ENCODE measurements at places on chromosomes 16 and 17.
A peak's percentile ranks its signal among the peaks of the same experiment; 100 is the strongest.

- no peak for DNase-seq
Observed at GRCh38 chr17:46071796-46072195, 72.7 kb downstream of the STH start.

DNA sequence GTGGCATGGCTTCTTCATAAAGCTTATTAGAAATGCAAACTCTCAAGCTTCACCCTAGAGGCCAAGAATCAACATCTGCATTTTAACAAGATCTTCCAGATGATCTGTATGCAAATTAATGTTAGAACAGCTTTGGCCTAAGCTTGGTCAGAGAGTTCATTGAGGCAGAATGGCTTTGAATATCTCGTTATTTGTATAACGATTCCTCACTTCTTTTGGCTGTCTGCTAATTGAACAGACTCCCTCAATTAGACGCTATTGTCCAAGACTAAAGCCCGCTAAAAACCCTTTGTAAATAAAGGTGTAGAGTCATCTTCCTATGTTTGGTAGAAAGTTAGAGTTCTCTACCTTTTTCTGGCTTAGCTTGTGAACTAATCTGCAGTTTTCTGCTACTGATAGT, 1453.7 kb downstream of the CDH8 start:
- no peak for DNase-seq

DNA sequence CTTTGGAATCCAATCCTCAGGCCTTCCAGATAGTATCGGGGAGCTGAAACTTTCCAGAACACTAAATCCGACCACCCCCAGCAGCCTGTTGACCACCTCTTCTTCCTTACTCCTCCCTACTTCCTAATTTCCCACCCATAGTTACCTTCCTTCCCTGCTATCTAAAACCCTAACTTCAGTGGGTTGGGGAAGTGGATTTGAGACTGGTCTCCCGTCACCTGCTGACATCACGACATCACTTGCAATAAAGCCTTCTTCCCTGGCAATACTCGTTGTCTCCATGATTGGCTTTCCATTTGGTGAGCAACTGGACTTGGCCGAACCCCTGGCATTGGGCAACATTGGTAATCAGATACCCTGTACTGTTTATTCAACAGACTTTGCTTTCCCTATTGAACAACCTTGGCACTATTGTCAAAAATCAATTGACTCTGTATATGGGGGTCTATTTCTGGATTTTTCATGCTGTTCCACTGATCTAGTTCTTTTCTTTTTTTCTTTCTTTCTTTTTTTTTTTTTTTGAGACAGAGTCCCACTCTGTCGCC, 11.8 kb upstream of the FOXK2 start:
- no peak for DNase-seq

DNA sequence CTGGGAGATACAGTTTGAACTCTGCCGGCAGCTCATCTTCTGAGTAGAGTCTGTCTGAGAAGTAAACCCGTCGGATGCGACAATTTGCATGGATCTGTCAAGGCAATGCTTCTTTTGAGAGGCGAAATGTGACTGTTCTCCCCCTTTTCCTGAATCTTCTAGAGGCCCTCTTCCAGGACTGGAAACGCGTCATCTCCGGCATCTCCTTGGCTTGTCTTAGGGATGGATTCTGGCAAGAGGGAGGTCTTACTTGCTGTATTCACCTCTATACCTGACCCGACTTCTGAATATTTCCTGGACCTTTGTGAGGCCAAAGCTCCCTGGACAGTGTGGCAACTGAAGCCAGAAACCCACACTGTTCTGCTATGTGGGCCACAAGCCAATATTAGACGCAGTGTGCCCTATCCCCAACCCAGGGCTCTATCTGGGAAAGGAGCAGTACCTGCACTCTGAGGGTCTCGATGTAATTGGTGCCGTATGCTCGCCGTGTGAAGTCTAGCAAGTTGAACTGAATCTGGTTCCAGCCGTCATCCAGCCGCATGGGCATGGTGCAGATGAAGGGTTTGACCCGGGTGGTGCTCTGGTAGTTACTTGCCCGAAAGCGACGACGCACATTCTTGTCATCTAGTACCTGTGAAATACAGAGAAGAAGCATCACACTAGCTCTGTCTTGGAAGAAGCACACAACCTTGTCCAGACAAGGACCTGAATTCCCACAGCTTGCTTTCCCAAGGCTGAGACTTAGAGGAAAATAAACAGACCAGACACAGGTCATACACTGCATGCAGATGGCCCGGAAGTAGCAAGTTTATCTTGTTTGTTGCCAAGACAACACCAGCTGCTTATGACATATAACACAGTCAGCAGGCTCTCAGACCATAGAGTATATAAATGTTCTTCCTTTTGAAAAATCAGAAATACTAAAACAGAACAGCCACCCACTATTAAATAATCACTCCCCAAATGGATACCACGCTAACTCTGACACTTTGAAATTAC, 14.1 kb downstream of the CFAP20 start:
- DNase-seq, result no peak

DNA sequence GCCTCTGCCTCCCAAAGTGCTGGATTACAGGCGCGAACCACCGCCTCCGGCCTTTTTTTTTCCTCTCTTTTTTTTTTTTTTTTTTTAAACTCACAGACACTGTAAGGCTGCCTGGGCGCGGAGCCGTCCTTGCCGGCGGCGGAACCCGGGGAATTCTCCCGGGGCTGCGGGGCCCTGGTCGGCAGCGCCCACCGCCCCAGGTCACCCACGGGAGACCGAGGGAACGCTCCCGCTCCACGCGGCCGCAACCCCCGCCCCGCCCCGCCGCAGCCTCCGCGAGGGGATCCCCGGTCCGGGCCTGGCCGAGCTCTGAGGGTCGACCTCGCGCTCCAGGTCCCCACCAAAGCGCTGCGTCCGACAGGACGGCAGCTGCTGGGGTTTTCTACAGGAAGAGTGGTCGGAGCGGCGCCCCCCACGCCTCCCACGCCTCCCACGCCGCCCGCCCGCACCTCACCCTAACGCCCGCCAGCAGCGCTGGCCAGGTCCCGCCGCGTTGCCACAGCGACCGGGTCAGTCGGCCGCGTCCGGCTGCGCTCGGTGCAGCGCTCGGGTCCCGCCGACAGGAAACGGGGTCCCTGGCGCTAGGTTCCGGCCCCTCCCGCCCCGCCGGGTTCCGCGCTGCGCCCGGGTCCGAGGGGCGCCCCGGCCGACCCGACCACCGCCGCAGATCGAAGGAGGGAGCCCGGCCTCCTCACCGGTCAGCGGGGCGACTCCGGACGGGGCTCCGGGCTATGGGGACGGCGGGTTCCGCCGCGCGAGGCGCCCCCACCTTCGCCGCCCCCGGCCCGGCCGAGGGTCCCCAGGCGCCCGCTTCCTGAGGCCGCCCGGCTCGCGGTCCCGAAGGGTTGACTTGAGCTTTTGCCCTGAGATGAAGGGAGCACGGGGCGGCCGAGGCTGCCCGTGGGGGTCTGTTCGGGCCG, at the start of gene CCDC57:
Gene CCDC57, minus strand, starts transcription at position 512 of the 920 bp plus-strand sequence. CDS start 10,898 bp downstream, outside the sequence.
- DNase-seq, result peak; percentile 80

- peak; percentile 47 for DNase-seq
Observed at GRCh38 chr17:61411261-61412142, 11.9 kb downstream of the TBX2 start.

DNA sequence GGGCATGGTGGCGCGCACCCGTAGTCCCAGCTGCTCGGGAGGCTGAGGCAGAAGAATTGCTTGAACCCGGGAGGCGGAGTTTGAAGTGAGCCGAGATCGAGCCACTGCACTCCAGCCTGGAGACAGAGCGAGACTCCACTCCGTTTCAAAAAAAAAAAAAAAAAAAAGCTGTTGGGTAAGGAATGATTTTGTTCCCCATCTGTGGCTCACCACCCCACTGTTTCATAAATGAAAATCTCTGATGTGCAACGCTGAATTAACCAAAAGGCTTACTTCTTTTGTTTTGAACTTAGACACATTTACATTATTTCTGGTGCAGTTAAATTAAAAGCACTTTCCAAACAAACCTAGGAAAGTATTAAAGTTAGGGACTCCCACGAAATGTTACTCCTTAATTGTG, 1.2 kb upstream of the METTL9 start:
- DNase-seq, result no peak

- no peak for DNase-seq
Observed at GRCh38 chr16:15484662-15485061, 50.3 kb downstream of the BMERB1 start.
